ENCODE measurements at places on chromosomes 4 and X.
A peak's percentile ranks its signal among the peaks of the same experiment; 100 is the strongest.

DNA sequence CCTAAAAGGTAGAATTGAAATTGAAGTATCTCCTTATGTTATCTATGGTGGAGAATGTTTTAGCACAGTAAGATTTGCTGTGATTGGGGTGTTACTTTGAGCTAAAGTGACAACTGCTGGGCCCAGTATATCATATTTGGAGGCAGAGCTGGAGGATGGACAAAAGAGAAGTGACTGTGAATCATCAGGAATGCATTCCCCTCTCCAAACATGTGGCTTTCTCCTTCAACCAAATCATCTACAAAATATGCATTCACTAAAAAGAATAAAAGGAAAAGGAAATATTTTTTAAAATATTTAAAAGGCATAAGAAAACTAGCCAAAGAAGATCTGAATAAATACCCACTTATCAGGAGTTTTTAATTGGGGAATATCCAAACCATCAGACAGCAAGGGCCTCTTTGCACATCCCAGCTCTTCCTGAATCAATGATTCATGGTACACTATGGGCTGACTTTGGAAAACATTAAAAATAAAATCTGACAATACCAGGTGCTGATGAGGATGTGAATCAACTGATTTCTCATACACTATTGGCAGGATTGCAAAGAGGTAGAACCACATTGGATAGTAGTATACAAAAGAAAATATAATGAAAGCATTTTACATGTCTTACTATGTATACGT, 671.7 kb upstream of the NR3C2 start:
- DNase-seq: no peak
- H3K4me1 ChIP-seq: no peaks in the 10 kb centered on the region
- H3K4me3 ChIP-seq: no peak overlapping the region
- no peaks in the 10 kb centered on the region for H3K27me3 ChIP-seq
- no peak overlapping the region for H3K27ac ChIP-seq

- H3K4me1 ChIP-seq: no peaks in the 10 kb centered on the region
- no peaks in the 10 kb centered on the region for H3K36me3 ChIP-seq
- H3K27ac ChIP-seq: no peak overlapping the region
- H3K4me3 ChIP-seq: no peak overlapping the region
Measured at GRCh38 chr4:136763919-136764318, 768.4 kb downstream of the PCDH18 start.

GRCh38 chr4:90074322-90074886, 52.8 kb upstream of the CCSER1 start:
- no peaks in the 10 kb centered on the region for H3K36me3 ChIP-seq
- no peak for DNase-seq
- no peaks in the 10 kb centered on the region for H3K4me1 ChIP-seq
- no peak overlapping the region for H3K27ac ChIP-seq
- H3K4me3 ChIP-seq: no peak overlapping the region

DNA sequence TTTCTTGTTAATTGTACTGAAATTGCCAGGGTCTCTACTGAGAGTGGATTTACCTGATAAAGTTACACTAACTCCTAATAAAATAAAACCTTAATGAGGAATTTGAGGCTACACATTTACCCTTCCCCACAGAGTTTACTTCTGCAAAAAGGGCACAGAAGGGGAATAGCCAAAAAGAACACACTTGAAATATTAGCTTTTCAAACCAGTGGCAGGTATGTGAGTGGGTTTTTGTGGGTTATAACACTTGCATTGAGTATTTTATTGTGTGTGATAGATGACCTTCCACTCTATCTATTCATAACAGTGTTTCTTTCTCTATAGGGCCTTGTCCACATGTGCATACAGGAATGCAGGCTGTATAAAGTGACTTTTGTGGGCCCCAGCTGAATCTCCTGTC, 5.0 kb upstream of the GPR174 start:
- H3K27ac ChIP-seq: no peak overlapping the region
- no peaks in the 10 kb centered on the region for H3K4me1 ChIP-seq
- no peaks in the 10 kb centered on the region for H3K27me3 ChIP-seq
- no peak for DNase-seq

GRCh38 chrX:153864561-153865320, 21.2 kb downstream of the L1CAM start:
- H3K36me3 ChIP-seq: no peaks in the 10 kb centered on the region
- H3K27ac ChIP-seq: no peak overlapping the region
- H3K27me3 ChIP-seq: peaks cover 4% of the 10 kb centered on the region
- no peak overlapping the region for H3K4me3 ChIP-seq

DNA sequence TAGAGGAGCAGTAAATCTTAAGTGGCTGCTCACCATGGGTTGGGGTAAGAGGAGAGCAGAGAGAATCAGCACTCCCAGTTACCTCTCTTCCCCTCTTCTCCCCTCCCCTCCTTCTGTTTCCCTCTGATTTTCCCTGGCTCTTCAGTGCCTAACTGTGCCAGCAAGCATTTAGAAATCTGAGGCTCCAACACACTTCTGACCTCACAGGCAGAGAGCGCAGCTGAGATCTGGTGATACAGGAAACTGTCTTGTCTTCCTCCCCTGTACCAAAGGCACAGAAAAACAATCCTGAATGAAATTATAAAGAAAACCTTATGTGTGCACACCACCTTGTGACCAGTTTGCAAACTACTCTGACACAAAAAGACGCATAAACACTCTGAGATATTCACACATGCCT, 82.4 kb upstream of the SMIM10 start:
- no peaks in the 10 kb centered on the region for H3K27me3 ChIP-seq
- DNase-seq: no peak
- H3K4me3 ChIP-seq: no peak overlapping the region
- no peaks in the 10 kb centered on the region for H3K4me1 ChIP-seq
- H3K36me3 ChIP-seq: no peaks in the 10 kb centered on the region

- no peaks in the 10 kb centered on the region for H3K4me1 ChIP-seq
- peak; percentile 71 for DNase-seq
- H3K27ac ChIP-seq: peak overlapping the region; percentile 53
Measured at GRCh38 chrX:13077168-13077567, 32.7 kb upstream of the FAM9C start.

DNA sequence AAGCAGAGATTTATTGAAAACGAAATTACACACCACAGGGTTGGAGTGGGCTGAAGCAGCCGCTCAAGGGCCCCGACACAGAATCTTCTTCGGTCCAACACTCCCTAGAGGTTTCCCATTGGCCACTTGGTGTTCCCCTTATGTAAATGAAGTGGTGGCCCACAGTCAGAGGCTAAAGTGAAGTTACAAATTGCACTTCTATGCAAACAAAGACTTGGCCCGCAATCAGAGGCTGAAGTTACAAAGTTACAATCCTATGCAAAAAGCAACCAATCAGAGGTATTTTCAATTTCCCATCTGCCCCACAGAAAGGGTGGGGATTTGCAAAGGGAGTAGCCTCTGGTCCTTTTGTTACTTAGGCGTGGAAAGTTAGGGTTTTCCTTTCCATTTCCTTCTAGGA, 35.7 kb upstream of the SLC25A43 start:
- no peak overlapping the region for H3K27ac ChIP-seq
- no peaks in the 10 kb centered on the region for H3K27me3 ChIP-seq
- no peaks in the 10 kb centered on the region for H3K4me1 ChIP-seq
- DNase-seq: no peak
- H3K4me3 ChIP-seq: no peak overlapping the region
- H3K36me3 ChIP-seq: no peaks in the 10 kb centered on the region

- no peaks in the 10 kb centered on the region for H3K36me3 ChIP-seq
- H3K27me3 ChIP-seq: no peaks in the 10 kb centered on the region
- peak within 1 kb of the TSS; percentile 81 for H3K4me3 ChIP-seq
Measured at GRCh38 chrX:84187533-84188319, at the start of gene RPS6KA6. Gene RPS6KA6, minus strand, starts transcription at chrX:84188199. Its CDS starts 300 bp downstream, at chrX:84187899.

GRCh38 chr4:88216395-88216794, 58.0 kb upstream of the ABCG2 start:
- no peaks in the 10 kb centered on the region for H3K27me3 ChIP-seq
- peaks cover 3% of the 10 kb centered on the region for H3K4me1 ChIP-seq
- no peak for DNase-seq

Measured in ascending aorta (tissue), 2 donors.